ENCODE measurements at places on chromosomes 5 and 9. TPM values are rescaled to one million over a fixed set of nuclear protein-coding genes. Genes with fewer than 3 reads are reported as not detected.

The PDCD1LG2 gene
- total RNA-seq = not detected

The CACNA1B gene
- 8.6 TPM for total RNA-seq

The HTR1A gene
- total RNA-seq = not detected

The MYO10 gene
- 103 TPM for total RNA-seq

The FUT7 gene
- total RNA-seq = not detected

The SLC25A2 gene
- not detected for total RNA-seq

The UBE2B gene
- total RNA-seq = 92.0 TPM

Data from camera-type eye (tissue), 1 donor.